ENCODE measurements at places on chromosomes 11 and 22. TPM values are rescaled to one million over a fixed set of nuclear protein-coding genes. Genes with fewer than 3 reads are reported as not detected.

DNA sequence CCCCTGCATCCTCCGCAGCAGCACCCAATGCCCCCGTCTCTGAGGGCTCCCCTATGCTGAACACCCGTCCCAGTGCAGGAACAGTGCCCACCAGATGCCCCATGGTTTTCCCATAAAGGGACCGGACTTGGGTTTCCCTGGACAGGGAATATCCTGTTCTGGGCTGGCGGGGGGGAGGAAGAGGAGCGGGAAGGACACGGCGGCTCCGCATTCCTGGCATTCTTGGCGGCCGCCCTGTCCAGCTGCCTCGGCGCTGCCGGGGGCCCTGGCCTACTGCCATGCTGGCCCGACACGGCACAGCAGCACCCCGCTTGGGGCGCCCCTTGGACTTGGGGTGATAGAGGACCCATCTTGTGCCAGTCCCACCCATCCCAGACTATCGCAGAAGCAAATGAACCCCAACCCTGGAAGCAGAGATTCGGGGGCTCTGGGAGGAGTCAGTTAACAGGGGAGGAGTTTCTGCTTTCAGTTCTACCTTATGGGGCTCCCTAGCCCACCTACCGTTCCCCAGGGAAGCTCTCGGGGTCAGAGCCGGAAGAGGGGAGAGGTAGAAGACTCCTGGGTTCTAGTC is 23.7 kb upstream of the CBX7 start:
- no peaks in the 10 kb centered on the region for H3K36me3 ChIP-seq
- peak overlapping the region; percentile 36 for H3K4me3 ChIP-seq
- H3K4me1 ChIP-seq: peaks cover 54% of the 10 kb centered on the region
- H3K27ac ChIP-seq: peak overlapping the region; percentile 99

GRCh38 chr22:43094085-43094484 is 4.9 kb upstream of the TTLL1 start:
- no peak overlapping the region for H3K27ac ChIP-seq
- H3K4me3 ChIP-seq: no peak overlapping the region
- no peaks in the 10 kb centered on the region for H3K27me3 ChIP-seq
- no peaks in the 10 kb centered on the region for H3K36me3 ChIP-seq

DNA sequence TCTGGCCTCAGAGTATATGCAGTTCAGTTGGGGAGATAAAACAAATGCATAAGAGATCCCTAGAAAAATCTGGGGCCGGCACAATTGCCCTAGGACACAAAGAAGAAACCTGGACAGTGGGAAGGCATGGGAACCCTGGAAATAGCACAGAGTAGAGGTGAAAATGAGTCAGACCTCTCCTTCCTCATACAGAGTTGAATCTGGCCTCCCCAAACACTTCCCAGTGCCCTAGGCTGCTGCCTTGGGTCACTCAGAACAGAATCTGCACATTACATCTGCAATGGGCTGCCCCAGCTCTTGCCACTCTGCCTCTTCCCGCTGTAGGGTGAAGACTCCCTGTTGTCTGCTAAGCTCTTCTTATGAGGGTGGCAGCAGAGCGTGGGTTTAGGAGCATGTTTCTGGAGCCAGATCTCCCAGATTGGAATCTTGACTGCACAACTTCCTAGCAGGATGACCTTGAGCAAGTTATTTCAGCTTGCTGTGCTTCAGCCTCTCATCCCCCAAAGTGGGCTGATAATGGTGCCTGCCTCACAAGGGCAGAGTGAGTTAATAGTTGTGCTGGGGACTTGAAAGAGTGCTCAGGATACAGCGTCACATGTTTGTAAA is 47.1 kb upstream of the NECTIN1 start:
- no peaks in the 10 kb centered on the region for H3K27me3 ChIP-seq
- no peak for DNase-seq
- H3K36me3 ChIP-seq: no peaks in the 10 kb centered on the region
- H3K27ac ChIP-seq: no peak overlapping the region

DNA sequence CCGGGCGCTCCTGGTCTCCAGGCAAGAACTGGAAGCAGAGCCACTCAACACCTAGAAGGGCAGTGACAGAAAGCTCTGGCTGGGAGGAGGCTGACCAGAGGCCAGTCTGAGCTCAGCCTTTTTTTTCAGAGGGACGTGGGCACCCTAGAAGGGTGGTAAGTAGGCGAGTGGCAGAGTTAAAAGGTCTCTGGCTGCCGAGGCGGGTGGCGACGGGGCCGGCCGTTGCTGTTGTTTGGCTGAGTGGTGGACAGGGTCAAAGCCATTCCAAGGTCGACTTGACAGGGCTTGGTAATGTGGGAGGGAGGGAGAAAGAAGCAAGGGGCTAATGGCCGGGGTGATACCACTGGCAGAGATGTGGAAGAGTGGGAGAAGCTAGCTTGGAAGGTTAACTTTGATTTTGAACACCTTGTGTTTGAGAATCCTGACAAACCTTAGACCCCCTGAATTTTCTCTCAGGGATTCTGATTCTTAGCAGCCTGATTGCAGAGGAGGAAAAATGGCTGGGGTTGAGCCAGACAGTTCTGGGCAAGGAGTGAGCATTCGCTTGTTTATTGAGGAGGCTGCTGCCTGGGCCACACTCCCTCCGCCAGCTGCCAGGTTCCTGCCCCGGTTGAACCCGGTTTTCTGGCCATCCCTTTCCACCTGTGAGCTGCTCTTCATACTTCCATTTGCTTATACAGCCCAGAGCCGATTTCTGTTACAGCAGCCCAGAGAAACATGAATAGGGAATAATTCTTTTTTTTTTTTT is 868 bp upstream of the SYCE3 start:
- H3K27me3 ChIP-seq: peaks cover 20% of the 10 kb centered on the region
- peak; percentile 24 for DNase-seq
- peak overlapping the region; percentile 87 for H3K4me3 ChIP-seq
- H3K4me1 ChIP-seq: no peaks in the 10 kb centered on the region
- H3K27ac ChIP-seq: no peak overlapping the region

Gene OR51B5
- total RNA-seq: not detected

Gene EML3
- total RNA-seq: 17.1 TPM

Measured in GM23338 (cell line).